ENCODE measurements at places on chromosomes 1 and 21.

GRCh38 chr1:31707711-31708110, 3.9 kb upstream of the COL16A1 start:
- peak; percentile 56 for DNase-seq

DNA sequence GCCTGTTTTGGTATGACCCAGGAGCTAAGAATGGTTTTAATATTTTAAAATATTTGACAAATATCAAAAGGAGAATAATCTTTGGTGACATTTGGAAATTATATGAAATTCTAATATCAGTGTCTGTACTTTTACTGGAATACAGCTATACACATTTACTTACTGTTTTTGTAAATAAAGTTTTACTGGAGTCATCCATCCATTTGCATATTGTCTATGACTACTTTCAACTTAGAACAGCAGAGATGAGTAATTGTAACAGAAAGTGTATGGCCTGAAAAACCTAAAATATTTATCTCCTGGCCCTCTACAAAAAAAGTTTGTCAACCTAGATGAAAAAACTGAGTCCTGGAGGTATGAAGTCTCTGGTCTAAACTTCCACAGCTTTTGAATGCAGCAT, 5.8 kb upstream of the MAP3K7CL start:
- DNase-seq = no peak

GRCh38 chr1:197440715-197441114, 172.7 kb downstream of the CRB1 start:
- DNase-seq = peak; percentile 59

DNA sequence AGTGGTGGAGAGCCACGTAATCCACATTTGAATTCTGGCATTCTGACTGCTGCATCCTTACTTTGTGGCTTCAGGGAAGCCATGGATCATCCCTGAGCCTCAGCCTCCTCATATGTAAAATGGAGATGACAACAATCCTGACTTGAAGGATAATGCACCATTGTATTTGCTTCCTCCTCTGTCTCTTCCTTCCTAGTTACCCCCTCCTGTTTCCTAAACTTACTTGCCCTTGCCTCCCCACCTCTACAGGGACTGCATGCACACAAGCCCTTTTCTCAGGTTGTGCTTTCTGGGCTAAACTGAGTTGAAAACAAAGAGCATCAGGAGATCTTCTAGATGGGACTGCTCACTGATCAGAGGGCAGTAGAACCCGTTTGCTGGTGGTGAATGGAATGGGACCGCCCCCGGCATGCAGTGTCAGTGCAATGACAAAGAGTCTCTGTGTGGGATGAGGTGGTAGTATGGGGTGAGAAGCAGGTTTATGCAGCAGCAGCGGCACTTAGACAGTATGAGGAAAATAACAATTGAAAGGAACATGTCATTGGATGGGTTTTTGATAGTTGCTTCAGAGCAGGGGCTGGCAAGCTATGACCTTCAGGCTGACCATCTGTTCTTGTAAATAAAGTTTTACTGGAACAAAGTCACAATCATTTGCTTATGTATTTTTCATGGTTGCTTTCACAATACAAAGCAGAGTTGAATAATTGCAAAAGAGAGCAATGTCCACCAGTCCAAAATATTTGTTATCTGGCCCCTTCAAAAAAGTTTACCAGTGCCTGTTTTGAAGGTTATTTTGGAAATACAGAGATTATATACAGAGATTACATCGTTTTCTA, 6.1 kb upstream of the ADAMTS1 start:
- DNase-seq = no peak

DNA sequence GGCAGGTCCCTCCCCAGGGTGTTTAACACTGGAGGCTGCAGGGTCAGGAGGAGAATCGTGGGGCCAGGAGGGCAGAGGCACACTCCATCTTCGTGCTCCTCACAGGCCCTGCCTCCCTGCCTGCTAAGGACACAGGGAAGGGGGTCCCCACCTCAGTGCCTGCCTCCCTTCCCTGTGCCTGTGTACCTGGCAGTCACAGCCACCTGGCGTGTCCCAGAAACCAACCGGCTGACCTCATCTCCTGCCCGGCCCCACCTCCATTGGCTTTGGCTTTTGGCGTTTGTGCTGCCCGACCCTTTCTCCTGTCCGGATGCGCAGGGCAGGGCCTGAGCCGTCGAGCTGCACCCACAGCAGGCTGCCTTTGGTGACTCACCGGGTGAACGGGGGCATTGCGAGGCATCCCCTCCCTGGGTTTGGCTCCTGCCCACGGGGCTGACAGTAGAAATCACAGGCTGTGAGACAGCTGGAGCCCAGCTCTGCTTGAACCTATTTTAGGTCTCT, 623 bp upstream of the BGLAP start:
- DNase-seq = peak; percentile 41

GRCh38 chr1:76868154-76868882, 1.0 kb downstream of the ST6GALNAC5 start:
- peak; percentile 58 for DNase-seq

- DNase-seq = no peak
Measured at GRCh38 chr1:49240709-49241221, 464.1 kb upstream of the BEND5 start.

DNA sequence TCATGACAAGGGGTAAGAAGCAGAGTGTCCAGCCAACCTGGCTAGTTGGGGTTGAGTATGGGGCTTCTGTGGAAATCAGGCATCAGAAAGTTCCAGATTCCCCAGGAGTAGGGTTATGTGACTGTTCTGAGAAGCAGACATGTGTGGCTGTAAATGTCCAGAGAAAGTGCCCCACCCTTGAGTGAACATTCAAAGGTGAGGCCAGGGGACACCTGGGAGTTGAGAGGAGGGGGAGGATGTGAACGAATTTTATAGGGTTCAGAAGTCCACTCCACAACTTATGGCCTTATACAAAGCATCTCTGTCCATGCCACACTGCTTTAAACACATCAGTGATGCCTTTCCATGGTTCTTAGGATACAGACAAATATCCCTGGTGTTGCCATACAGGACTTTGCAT, 133.3 kb downstream of the IGSF21 start:
- DNase-seq = no peak

All from fibroblast of skin of scalp (primary cell).